ENCODE measurements at places on chromosomes 12 and 14. TPM values are rescaled to one million over a fixed set of nuclear protein-coding genes. Genes with fewer than 3 reads are reported as not detected.

Gene KRT78
- total RNA-seq: not detected

Gene PPP1R13B
- total RNA-seq: 63.9 TPM

Gene SLC5A8
- not detected for total RNA-seq

- no peak for DNase-seq
- no peaks in the 10 kb centered on the region for H3K4me1 ChIP-seq
Observed at GRCh38 chr14:80447392-80447791, 236.1 kb upstream of the DIO2 start.

DNA sequence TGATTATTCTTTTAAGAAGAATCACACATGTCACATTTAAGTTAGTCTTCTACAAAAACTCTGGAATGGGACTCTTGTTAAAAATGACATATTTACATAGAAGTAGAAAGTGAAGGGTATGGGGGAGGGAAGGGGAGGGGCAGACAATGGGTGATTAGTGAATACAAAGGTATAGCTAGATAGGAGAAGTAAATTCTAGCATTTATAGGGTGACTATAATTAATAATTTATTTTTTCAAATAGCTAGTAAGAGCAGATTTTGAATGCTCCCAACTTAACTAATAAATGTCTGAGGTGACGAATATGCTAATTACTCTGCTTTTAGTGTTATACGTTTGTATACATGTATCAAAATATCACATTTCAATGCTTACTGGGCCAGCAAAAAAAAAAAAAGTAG is 59.4 kb downstream of the BLTP3B start:
- peaks cover 38% of the 10 kb centered on the region for H3K36me3 ChIP-seq
- no peak for DNase-seq
- peaks cover 6% of the 10 kb centered on the region for H3K27me3 ChIP-seq
- no peak overlapping the region for H3K27ac ChIP-seq
- H3K4me1 ChIP-seq: no peaks in the 10 kb centered on the region
- no peak overlapping the region for H3K4me3 ChIP-seq

DNA sequence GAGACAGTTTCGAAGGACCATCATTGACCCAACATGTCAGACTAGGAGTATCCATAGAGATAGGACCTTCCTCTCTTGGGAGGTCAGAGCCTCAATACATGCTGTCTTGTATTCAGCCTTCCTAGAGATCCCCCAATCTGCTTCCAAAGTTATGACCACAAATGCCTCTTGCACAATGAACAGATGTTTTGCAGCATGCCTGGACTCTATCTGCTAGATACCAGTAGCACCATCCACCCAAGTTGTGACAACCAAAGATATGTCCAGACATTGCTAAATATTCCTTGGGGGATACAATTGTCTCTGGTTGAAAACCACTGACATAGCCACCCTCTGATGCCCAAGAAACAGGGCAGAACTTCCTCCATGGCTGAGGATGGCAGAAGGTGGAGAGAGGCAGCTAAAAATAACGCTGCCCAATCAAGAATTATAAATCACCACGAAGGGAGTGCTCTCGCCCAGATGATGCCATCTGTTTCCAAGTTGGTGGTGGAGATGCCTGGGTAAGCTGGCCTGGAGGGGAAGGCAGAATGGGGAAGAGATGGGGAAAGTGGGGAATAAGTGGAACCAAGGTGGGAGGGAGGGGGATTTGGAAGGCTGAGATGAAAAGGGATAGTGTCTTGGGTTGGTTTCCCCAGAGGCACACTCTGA is 42.9 kb upstream of the NOS1 start:
- no peak for DNase-seq
- H3K27ac ChIP-seq: no peak overlapping the region
- no peak overlapping the region for H3K4me3 ChIP-seq
- H3K36me3 ChIP-seq: no peaks in the 10 kb centered on the region

DNA sequence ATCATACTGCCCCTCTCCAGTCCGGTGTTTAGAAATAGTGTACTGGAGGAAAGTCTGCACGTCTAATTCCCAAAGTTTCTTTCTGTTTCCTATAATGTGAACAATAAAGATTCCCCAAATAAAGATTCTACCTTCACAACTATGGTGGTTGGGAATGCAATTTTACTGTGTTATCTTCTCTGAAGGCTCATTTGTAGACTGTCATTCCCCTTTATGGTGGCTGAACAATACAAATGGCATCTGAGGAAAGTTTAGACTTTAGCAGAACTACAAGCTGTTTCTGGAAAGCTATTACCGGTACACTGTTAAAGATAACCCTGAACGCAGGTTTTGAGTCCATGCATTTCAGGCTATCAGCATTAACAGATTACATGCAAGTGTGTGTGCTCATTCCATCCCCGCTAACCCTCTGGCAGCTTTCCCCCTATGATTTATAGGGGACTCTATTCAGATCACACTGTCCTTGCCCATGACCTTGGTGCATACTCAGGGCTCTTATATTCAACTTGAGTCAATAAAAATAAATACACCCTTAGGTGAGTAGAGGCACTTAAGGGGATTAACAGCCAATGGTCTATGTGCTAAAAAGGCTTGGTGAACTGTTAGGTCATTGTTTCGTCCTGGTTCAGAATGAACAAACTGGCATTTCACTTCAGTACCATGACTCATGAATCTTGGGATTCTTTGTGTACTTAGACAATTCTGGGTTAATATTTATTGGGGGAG is 60.7 kb upstream of the PYGL start:
- no peaks in the 10 kb centered on the region for H3K27me3 ChIP-seq
- no peak overlapping the region for H3K27ac ChIP-seq
- H3K4me1 ChIP-seq: no peaks in the 10 kb centered on the region
- no peaks in the 10 kb centered on the region for H3K36me3 ChIP-seq
- DNase-seq: no peak

- no peaks in the 10 kb centered on the region for H3K36me3 ChIP-seq
- DNase-seq: no peak
- H3K27ac ChIP-seq: no peak overlapping the region
- peaks cover 3% of the 10 kb centered on the region for H3K27me3 ChIP-seq
- H3K4me1 ChIP-seq: peaks cover 17% of the 10 kb centered on the region
Observed at GRCh38 chr12:64184216-64184615, 37.9 kb downstream of the KICS2 start.

GRCh38 chr14:61258985-61259384 is 22.2 kb downstream of the TMEM30B start:
- no peak for DNase-seq
- H3K27me3 ChIP-seq: no peaks in the 10 kb centered on the region
- no peaks in the 10 kb centered on the region for H3K4me1 ChIP-seq
- no peak overlapping the region for H3K4me3 ChIP-seq

DNA sequence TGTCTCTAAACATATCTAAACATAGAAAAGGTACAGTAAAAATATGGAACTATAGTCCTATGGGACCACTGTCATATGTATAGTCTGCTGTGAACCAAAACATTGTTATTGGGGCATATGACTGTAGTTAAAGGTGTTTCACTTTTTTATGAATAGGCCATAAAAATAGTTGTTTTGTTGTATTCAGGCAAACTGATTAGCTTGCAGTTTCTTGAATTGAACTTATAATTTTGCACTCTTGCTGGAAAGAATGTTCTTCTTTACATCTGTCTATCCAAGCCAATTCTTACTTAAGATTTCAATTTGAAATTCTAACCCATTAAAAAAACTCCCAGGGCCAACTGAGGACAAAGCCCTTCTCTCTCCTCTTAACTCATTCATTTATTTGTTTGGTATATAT is 234.1 kb downstream of the NOVA1 start:
- no peaks in the 10 kb centered on the region for H3K4me1 ChIP-seq
- H3K36me3 ChIP-seq: no peaks in the 10 kb centered on the region
- no peak overlapping the region for H3K4me3 ChIP-seq

DNA sequence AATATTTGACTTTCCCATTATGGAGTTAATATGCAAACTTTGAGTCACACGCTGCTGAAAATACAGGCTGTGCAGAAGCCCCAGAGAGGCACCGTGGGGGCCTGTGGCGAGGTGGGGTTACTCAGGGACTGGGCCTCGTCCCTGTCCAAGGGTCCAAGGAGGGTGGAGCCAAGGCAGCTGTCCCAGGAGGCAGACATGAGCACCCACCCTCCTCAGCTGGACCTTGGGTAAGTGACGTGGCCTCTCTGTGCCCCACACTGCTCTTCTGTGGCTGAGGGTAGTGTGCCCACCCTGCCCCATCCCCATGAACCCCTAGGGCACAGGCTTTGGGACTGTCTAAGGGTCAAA is 39.4 kb downstream of the FAM222A start:
- no peak overlapping the region for H3K4me3 ChIP-seq
- no peaks in the 10 kb centered on the region for H3K27me3 ChIP-seq
- peaks cover 56% of the 10 kb centered on the region for H3K4me1 ChIP-seq
- DNase-seq: no peak
- H3K36me3 ChIP-seq: peaks cover 25% of the 10 kb centered on the region
- no peak overlapping the region for H3K27ac ChIP-seq

All from endothelial cell (in vitro differentiated cells).